ENCODE measurements at places on chromosomes 7 and 10.

- DNase-seq, result no peak
These were observed 3.3 kb downstream of the LUC7L2 start for GRCh38 chr7:139362981-139363380.

DNA sequence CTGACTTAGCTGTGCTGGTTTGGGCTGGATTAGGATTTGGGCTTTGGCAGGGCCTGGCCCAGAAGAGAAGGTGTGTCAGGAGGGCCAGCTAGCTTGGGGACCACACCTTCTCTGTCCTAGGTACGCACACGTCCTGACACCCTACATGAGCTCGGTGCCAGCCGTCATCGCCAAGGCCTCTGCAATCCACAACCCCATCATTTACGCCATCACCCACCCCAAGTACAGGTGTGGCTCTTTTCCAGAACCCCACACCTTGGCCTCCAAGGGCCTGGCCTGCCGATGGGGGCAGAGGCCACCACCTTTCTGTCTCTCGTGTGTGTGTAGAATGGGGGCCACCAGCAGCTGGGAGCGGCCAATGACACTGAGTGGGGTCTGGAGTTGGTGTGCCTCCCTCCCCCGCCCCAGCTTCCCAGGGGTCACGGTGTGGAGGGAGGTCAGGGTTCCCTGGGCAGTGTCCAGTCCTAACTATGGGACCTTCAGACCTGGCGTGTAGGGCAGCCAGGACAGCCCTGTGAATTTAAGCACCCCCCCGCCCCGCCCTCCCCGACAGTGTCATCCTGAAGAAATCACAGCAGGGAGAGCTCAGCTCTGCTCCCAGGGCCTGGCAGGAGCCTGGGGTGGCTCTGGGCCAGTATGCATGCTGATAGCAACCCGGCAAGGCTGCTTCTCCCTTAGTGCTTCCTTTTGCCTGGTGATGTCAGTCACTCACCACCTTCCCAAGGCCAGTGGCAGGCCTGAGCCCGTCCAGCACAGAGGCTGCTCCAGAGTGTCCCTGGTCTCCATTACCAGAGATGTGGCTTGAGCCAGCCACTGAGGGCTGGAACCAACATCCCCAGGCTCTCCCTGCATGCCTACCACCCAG lies 6.9 kb upstream of the LDB3 start:
- DNase-seq, result no peak

DNA sequence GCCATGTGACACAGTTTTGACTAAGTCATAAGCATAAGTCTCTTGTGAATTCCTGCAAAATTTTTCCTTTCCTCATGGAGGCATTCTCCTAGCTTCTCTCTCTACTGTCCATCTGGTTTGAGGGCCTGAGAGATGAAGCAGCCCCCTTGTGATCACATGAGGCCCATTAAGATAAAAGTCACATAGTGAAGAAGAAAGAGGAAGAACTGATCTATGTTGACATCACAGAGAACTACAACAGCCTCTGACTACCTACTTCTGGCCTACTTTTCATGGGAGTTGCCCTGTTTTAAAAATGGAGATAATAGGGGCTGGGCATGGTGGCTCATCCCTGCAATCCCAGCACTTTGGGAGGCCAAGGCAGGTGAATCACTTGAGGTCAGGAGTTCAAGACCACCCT lies 50.4 kb downstream of the TFEC start:
- DNase-seq, result no peak

DNA sequence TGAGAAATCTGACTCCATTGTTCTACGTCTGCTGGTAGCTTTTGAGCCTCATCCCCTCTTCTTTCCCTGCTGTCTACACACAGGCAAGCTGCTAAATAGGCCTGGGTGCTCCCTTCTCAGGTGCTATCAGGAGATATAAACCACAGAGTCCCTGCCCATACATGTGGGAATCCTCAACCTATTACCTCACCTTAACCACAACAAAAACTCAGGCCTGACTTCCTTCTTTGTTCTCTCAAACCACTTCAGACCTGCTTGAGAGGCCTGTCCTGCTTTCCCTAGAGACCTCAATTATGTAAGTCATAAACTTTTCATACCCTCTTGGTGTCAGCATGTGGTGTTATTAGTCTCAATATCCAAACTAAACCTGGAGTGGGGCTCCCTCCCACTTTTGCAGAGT lies 75.0 kb upstream of the MAGI2 start:
- no peak for DNase-seq

DNA sequence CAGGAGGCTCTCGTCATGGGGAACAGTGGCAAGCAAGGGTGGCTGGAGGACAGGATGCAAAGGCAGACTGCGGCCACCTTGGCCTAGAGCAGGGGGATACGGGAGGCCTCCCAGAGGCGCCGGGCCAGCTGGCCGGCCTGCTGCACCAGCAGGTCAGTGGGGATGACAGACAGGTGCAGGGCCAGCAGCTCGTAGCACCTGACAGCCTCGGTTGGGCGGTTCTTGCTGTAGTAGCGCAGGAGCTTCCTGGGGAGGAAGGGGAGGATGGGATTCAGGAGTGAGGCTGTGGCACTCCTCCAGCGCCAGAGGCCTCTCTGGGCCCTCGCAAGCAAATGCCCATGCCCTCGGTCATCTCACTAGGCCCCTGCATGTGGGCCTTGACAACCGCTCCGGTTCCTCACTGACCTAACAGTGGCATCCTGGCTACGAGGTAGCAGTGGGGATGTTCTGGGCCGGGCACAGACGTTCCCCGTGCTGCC lies 2.5 kb upstream of the PYROXD2 start:
- DNase-seq, result no peak

GRCh38 chr7:11540271-11540761 lies 291.7 kb downstream of the THSD7A start:
- no peak for DNase-seq

GRCh38 chr7:74606101-74606908 lies 51.2 kb upstream of the GTF2I start:
- peak; percentile 36 for DNase-seq

- peak; percentile 69 for DNase-seq
These were observed 16.9 kb downstream of the TCAF1 start for GRCh38 chr7:143884969-143885559.

DNA sequence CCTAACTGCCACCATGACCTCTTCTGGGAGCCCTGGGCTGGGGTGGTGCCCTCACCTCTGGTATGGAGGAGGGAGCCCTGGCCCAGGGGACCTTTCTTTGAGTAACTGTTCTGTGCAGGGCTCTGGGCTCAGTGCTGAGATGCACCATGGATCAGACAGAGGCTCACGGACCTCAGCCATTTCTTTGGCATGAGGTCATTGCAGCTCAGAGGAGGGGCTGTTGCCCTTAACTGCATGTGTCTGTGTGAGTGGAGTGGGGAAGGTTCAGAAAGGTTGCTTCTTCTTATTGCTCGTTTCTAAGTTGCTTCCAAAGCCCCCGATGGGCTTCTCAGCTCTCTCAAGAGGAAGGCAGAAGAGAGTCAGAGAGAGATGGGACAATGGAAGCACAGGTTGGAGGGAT lies 233.9 kb downstream of the RPS24 start:
- DNase-seq, result no peak

- DNase-seq, result no peak
These were observed 121.9 kb downstream of the RALA start for GRCh38 chr7:39745320-39745719.

DNA sequence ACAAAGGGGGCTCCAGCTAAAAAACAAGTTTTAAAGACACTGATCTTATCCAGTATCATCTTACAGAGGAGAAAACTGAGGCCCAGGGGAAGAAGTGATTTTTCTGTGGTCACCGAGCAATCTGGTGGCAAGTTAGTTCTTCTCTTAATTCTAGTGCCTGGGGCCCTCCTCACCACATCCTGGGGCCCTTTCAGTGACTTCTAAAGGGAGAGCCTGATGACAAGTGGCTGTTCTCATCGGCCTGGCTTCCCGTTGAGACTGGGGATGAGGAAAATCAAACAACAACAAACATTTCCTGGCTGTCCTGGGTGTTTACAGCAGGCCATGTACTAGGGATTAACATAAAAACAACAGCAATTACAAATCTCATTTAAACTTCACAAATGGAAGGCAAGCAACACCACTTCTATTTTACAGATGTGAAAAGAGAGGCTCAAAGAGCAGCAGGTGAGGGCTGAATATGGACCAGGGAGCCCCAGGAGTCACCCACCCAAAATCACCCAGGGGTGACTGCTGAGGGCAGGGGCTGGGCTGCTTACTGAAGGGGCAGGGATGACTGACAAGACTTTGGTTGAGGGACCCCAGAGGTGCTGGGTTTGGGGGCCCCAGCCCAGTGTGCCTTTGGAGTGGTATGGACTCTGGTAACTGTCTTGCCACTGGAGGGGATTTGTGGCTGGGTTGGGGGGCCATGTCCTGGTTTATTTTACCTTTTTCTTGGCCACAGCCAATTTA lies 24.7 kb upstream of the MTPAP start:
- no peak for DNase-seq

- DNase-seq, result no peak
These were observed 42.3 kb upstream of the DUSP5 start for GRCh38 chr10:110455446-110455845.

GRCh38 chr10:129055225-129055624 lies 411.8 kb upstream of the MGMT start:
- DNase-seq, result no peak

GRCh38 chr7:45293295-45293942 lies 135.8 kb downstream of the RAMP3 start:
- DNase-seq, result no peak

GRCh38 chr10:24272374-24272773 lies 63.4 kb downstream of the KIAA1217 start:
- no peak for DNase-seq

DNA sequence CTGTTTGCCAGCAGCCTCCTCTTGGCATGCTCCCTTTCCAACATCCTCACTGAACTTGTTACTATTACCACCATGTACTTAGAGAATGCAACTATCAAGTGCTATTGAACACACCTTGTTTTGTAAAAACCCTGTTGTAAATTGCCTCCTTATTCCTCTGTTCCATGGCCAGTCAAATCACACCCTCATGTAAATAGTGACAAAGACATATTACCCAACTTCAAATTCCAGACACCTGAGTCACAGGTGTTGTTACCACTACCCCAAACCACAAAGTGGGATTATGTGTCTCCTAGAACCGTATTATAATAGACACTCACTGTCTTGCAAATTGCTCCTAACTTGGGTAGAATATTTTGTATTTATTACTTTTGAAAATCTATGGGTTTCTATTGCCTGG lies 263.2 kb upstream of the C7orf33 start:
- no peak for DNase-seq

DNA sequence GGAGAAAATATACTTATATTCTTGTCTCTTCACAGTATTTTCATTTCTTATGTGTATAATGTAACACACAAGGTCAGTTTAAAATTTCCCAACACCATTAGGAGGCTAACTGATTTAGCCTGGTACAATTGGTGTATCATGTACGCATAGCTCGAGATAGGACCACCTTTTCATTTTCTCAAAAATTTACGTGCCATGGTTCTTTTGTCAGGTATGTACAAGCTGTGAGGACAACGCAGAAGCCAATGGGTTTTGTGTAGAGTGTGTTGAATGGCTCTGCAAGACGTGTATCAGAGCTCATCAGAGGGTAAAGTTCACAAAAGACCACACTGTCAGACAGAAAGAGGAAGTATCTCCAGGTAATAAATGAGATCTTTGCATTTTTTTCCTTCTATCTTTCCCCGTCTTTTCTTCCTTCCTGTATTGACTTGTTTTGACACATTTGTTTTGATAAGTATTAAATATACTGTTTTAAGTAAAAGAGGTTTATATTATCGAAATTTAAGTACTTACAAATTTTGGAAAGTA lies 55.0 kb downstream of the TRIM24 start:
- peak; percentile 62 for DNase-seq

GRCh38 chr10:70478191-70479164 lies at the start of gene PALD1:
Gene PALD1 (plus strand): TSS chr10:70478767. CDS start chr10:70525952, 47,185 bp downstream.
- DNase-seq, result no peak

DNA sequence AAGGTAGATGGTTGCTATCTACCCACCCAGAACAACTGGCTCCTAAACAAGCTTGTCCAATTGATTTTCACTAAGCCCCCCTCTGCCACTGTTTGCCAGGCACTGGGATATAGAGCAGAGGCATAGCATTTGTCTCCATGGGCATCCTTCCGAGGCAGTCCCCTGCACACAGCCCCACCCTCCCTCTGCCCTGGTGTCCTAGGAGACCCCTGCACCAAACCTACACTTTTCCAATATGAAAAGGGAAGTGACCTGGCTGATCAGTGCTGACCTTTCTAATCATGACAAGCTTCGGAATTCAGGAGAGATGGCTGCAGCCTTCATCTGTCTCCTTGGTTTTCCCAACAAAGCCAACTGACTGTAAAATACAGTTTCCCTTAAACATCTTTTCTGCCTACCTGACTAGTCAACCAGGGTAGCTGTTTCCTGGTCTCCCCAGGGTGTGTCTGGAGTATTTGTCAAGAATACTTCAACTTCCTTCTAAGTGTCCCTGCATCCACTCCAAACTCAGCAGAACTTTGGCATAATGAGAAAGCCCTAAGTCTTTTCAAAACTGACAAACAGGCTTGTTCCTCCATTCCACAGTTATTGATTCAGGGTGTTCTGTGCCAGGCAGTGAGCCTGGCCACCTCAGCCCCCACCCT lies 7.6 kb upstream of the SLC18A3 start:
- DNase-seq, result no peak

DNA sequence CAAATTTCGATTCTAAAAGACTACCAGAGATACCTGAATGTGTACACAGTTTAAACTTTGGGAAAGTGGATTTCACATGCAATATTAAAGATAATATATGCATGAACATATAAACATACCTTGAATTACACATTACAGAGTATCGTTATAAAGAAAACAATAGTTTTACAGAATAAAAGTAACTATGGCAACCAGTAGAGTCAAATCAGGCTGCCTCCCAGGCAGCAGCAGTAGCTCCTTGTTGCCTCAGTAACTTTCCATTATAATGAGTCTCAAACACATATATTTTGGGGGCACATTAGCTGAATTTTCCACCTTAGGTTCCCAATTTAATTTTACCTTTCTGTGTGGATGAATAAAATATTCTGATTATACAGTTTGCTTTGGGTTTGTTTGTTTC lies 164.4 kb upstream of the FEZF1 start:
- DNase-seq, result no peak

DNA sequence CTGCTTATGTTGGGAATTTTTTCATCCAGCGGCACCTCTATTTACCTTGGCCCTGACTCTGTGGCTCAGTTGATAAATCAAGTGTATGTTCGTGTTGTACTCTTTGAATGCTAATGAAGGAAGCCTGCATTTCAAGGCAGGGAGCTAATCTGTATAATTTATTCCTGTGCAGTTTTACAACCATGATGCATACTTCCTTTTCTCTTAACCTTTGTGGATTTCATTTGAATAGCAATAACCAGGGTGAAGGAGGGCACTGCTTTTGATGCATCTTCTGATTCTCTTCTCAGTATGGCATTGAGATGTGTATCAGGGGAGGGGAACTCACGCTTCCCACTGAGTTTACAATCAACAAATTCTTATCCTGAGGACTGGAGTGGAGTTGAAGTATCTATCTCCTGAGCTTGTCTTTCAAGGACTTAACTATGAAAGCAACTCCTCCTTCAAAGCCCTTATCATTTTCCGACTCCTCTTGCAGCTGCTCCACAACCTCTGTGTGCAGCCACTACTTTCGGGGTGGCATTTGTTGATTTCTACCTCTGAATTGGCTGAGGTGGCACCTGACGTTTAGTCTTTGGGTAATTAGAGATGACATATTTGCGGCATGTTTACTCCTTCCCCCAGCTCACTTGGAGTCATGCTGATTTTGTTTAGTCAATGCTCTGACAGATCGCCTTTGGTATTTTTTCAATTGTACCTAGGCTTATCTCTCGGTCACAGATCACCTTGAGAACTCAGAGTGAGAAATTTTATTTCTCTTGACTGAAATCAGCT lies 275.2 kb downstream of the PHTF2 start:
- no peak for DNase-seq
